Forelimb muscle (tissue), 1 donor: ENCODE measurements at places on chromosomes 2 and 18. TPM values are rescaled to one million over a fixed set of nuclear protein-coding genes. Genes with fewer than 3 reads are reported as not detected.

- no peak for DNase-seq
Observed at GRCh38 chr2:109396202-109397180, 217.3 kb downstream of the SEPTIN10 start.

TSPYL6 gene
- polyA plus RNA-seq = 0.10 TPM

- no peak for DNase-seq
Observed at GRCh38 chr2:142718576-142719155, 158.8 kb upstream of the KYNU start.

ERFE gene
- polyA plus RNA-seq = 11.2 TPM

DNA sequence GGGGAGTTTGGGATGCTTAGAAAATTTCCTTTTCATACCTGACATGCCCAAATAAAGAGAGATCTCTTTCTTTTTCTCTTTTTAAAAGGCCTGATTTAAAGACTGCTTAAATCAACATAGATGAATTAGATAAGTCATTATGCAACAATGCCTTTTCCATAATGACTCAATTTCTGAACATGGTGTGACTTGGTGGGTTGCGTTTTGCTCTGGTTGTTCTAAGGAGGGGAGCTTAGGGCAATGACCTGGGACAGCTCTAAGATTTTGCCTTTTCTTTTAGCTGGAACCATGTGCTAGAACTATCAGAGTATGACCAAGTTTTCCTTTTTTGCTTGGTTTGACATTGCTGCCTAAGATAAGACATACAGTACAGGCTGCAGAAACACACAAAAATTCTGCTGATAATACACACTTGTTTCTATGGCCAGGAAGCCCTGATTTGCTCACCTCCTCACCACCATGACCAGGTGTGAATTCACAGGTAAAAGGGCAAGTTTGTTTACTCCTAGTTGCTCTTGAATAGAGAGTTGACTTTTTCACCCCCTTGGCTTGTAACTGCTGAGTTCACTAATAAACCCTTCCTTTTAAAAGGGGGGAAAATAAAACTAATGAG, 58.1 kb upstream of the IL1RL1 start:
- DNase-seq = no peak

DPP4 gene
- polyA plus RNA-seq = 8.5 TPM

GRCh38 chr2:55155764-55156281, 76.3 kb downstream of the CLHC1 start:
- DNase-seq = no peak

GRCh38 chr2:18262601-18263000, 297.9 kb downstream of the RDH14 start:
- DNase-seq = no peak

DNA sequence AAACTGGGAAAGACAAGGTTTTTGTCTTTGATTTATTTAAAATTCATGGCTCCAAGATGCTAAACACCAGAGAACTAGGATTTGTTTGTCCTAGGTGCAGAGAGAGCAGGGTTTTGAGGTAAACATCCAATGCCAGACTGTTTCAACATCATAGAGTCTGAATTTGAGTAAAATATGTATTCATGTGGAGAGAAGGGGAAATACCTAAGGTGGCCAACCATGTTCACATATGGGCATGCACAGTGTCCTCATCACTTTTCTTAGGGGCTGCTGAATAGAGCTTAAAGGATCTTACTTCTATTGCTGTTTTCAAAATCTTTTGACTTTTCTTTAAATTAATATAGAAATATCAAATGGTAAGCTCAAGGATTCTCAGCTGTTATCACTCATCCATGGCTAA, 287.0 kb upstream of the CCDC68 start:
- no peak for DNase-seq

GRCh38 chr2:189698020-189698887, 23.8 kb downstream of the ANKAR start:
- peak; percentile 28 for DNase-seq

GRCh38 chr2:227035711-227036367, 128.2 kb downstream of the COL4A4 start:
- no peak for DNase-seq

- DNase-seq = no peak
Observed at GRCh38 chr2:54866179-54866578, 142.7 kb downstream of the EML6 start.

ALPP gene
- not detected for polyA plus RNA-seq

- DNase-seq = no peak
Observed at GRCh38 chr2:7997279-7997678, 684.6 kb upstream of the ID2 start.

TNFRSF11A gene
- polyA plus RNA-seq = 2.8 TPM

GRCh38 chr18:12703664-12704063, 822 bp downstream of the PSMG2 start:
- DNase-seq = no peak

ADAM23 gene
- 10.8 TPM for polyA plus RNA-seq

LOXHD1 gene
- polyA plus RNA-seq = 3.2 TPM

DNA sequence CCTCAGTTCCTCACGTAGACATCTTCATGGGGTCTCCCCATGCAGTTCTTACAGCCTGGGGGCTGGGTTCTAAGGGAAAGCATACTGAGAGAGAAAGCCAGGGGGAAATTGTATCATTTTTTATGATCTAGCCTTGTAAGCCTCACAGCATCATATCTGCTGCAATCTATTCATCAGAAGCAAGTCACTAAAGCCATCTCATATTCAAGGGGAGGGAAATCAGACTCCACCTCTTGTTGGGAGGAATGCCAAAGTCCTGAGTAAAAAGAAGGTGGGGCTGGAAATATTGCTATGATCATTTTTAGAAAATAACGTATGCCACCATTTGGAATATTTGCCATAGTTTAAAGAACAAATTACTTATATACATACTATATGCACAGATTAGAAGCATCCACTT, 304.6 kb downstream of the TXNL1 start:
- no peak for DNase-seq

DNA sequence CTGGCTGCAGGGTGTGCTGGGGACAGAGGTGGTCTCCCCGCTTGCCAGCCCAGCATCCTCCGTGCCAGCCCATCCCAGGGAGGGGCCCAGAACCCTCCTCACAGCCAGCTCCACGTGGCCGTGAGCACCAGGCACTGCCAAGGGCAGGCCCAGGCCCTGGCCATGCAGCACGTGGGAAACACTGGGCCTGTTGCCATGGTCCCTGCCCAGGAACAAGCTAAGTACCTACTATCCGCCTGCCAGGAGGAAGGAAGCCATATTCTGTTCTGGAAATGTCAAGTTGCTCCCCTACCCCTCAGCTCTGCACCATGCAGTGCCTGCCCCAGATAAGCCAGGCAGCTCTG, 250.6 kb downstream of the CYP26B1 start:
- no peak for DNase-seq

DNA sequence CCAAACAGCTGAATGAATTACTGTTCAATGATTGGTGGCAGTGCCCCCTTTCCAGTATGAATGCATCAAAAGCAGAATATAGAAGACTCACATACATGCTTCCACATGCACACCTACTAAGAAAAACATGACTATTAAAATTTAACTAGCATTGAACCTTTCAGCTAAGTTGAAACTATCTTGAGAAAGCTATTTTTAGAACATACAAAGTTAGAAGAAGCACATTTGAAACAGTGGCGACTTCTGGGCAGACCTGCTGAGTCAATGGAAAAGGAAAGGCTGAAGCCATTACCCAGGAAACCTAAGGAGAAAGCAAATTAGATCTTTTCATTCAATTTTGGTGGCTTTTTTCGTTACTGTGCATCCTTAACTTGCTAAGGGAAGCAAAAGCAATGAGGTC, 55.9 kb downstream of the PLA2R1 start:
- no peak for DNase-seq

GRCh38 chr2:173669271-173669853, 295.8 kb downstream of the SP3 start:
- no peak for DNase-seq

- DNase-seq = no peak
Observed at GRCh38 chr2:241562269-241562891, 3.8 kb downstream of the BOK start.

DNAJC5G gene
- polyA plus RNA-seq = 0.24 TPM

- DNase-seq = no peak
Observed at GRCh38 chr18:62336618-62337017, 11.5 kb downstream of the TNFRSF11A start.

DNA sequence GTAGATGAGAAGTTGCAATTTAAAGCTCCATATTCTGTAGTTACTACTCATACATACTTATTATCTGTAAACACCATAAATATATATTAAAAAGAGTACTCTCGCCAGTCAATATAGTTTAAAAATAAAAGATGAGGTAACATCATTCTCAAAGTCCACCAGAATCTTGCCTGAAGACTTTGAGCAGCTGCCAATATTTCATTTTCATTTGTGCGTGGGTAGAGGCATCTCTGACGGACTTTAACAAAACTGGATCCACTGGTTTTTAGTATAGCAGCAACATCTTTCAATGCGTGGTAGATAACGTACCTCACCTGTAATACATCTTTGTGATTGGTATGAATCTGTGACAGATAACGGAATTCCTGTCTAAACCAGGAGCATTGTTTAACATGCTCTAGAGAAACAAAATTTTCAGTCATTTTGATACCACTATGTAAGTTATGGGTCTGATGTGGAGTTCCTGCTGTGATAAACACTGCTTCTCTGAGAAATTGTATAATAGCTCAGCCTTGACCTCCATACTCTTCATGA, 45.0 kb downstream of the WDR75 start:
- no peak for DNase-seq

GRCh38 chr18:42436222-42436765, 481.3 kb downstream of the PIK3C3 start:
- no peak for DNase-seq

GRCh38 chr18:45439851-45440645, 175.2 kb upstream of the SLC14A2 start:
- no peak for DNase-seq

CD8B2 gene
- 0.04 TPM for polyA plus RNA-seq

DNA sequence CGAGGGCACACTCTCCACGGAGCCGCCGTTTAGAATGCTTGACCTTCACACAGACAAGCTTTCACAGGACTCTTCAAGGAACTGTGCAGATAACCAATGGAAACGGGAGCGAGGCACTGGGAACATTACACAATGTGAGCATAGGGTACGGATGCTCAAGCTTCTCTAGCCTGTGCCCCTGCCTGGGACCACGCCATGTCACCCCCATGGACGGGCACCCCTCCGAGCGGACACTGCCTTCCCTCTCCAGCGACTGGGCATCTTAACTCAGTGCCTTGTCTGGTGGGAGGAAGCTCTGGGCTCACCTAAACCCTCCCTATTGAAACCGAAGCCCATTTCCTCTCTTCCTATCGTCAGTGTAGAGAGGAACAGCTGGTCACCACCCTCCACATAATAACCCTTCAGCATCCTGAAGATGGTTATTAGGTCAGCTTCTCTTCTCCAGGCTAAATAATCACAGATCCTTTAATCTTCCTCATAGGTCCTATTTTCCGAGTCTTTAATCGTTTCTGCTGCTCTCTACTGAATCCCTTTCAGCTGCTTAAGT, 626.7 kb downstream of the GALR1 start:
- no peak for DNase-seq

CCDC102B gene
- polyA plus RNA-seq = 11.9 TPM

DNA sequence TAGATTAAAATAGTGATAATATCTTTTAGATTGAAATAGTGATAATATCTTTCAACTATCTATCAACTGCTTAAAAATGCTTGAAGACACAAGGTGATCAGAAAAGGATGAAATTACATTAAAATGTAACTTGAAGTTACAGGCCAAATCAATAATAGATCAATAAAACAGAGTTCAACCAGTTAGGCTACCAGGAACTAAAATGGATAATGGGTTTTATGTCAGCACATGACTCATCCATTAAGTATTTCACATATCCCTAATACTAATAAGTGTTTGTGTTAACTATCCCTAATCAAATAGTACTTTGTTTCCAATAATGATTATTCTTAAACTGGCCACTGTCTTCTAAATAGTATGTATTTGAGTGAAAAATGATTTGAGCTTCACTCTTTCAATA, 33.7 kb downstream of the CERKL start:
- no peak for DNase-seq

DNA sequence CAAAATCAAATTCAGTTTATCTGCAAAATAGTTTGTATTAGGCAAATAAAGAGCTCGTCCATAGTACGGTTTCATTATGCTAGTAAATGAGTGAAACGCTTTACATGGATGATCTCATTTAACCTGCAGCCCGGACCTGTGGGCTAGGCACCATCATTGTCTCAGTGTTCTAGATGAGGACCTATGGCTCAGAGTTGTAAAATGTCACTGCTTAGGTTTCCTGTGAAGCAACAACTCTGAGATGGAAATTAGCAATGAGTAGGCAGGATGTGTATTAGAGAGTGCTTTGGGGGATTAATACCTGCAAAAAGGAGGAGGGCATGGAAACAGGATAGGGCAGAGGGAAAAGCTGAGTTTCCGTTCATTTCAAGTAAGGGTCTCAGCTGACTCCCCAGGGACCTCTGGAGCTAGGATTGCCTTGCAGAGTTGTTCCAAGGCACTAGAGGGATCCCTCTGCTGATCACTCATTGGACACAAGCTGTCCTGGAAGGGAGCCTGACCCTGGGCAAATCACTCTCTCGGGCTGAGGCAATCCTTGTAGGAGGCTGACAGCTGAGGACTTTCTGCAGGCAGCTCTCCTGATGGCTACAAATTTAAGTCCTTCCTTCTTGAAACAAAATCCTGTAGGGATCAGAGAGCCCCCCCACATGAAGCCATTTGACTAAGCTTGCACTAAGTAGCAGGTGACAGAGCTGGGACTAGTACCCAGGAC, 58.8 kb upstream of the SIX2 start:
- no peak for DNase-seq

DNA sequence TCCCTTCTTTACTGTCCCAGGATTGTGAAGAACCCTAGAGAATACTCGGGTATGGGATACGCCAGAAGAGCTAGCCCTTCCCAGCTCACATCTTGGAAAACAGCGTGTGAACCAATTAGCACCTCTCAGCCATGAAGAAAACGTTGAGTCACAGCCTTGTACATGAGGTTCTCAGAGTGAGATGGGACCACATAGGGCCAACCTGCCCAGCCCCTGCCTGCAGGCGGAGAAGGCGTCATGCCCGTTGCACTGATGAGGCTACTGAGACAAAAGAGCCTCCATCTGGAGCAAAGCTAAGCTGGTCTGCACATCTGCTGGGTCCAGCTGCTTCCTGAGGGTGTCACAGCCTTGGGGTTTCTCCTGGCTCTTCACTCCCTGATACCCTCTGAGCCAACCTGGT, 92.2 kb downstream of the LBH start:
- no peak for DNase-seq

MTCL1 gene
- polyA plus RNA-seq = 33.0 TPM

CASP8 gene
- 6.6 TPM for polyA plus RNA-seq

DNA sequence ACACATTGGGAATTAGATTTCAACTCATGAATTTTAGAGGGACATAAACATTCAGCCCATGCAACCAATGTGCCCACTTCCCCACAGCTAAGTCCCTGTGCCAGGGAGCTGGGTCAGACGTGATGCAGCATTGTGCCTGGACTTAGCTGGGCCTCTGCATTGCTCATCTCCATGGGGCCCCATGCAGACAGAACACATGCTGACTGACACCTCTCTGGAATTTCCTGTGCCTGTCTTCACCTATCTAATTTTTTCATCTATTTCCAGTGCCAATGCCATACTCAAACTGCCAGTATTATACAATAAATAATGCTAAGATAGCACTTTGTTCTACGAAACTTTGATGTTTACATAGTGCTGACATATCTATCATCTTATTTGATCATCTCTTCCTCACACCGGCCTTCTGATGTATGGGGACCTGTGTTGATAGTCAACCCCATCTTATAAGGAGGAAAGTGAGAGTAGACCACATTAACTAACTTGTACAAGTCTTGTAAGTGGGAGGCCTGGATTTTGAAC, 92.2 kb downstream of the CDC42EP3 start:
- no peak for DNase-seq
